CD8-positive, alpha-beta T cell (primary cell): ENCODE measurements at places on chromosomes 16 and 17.

DNA sequence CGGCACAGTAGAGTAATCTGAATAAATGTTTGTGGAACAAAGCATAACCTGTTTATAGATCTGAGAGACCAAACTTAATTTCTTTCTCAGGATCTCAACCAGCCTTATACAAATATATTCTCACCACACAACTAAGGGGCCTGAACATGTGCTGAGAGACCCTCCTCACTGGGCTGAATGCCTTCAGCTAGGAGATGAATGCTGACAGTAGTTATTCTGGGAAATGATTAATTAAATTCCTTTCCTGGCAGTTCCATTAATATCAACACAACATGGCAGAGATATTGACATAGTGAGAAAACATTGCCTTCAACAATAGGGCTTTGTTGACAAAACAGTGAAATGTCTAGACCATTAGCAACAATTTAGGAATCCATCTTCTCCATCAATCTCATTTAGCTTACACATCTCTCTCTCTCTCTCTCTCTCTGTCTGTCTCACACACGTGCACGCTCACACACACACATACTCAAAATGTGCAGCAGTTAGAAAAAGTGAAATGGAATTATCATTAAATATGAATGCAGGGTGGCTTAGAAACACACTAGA is 780.8 kb upstream of the CDH8 start:
- no peak for DNase-seq

- no peak for DNase-seq
Observed at GRCh38 chr16:4580250-4580649, 24.1 kb downstream of the C16orf96 start.

DNA sequence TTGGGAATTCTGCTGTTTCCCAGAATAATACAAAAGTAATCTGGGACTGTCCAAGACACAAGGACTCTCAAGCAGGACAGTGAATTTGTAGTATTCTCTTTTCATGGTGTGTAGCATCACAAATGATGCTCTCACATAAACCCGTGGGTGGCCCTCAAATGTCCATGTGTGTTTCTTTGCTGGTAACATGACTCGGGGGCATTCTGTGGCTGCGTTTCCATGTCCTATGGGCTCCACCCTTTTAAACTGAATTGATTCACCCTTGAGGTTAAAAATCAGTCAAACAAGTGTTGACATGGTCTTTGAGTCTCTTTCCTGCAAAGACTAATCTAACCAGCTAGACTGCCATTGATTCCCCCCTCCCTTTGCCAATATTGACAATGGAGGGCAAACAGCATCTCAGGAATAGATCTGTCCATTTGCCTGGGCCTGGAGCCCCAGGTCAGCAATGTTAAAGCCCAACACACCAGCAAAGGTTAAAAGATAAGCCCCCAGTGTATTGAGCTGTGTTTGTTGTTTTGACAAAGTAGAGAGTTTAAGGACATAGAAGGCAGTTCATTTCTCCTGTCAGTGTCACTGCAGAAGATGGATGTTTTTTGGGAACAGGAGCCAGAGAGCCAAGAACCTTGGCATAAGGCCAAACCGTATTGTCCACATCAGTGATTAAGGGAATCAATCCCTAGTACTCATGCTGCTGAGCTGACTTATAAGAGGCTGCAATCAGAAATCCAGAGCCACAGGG is 117.1 kb upstream of the COX10 start:
- DNase-seq = no peak

DNA sequence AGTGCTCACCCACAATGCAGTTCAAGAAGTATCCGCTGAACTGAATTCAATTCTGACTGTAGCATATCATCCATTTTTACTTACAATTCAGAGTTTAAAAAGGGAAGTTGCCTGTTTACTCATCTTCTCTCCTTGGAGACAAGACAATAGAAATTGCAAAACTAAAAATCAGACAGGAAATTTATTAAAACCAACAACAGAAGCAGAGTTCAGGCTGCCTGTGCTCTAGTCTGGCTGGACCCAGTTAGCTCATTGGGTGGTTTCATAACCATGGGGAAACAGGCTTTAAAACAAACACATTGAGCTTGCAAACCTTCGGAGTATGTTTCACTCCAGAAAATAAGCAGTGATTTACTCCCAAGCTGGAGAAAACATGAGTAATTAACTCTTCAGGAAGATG is 321.4 kb downstream of the GRIN2A start:
- DNase-seq = no peak

- no peak for DNase-seq
Observed at GRCh38 chr17:67801626-67802175, 23.6 kb upstream of the BPTF start.

DNA sequence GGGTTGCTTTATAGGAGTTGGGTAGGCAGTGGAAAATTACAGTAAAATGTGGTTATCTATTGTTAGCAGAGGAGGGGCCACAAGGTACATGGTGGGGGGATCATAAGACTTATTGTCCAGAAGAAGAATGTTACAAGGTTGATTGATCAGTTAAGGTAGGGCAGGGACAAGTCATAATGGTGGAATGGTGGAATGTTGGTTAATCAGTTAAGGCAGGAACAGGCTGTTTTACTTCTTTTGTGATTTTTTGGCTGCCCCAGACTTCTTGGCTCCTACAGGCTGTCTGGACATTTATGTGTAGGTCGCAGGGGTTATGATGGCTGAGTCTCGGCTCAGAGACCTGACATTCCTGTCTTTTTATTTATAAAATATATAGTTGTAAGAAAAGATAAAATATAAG is 2277.1 kb downstream of the TP53TG3F start:
- no peak for DNase-seq

DNA sequence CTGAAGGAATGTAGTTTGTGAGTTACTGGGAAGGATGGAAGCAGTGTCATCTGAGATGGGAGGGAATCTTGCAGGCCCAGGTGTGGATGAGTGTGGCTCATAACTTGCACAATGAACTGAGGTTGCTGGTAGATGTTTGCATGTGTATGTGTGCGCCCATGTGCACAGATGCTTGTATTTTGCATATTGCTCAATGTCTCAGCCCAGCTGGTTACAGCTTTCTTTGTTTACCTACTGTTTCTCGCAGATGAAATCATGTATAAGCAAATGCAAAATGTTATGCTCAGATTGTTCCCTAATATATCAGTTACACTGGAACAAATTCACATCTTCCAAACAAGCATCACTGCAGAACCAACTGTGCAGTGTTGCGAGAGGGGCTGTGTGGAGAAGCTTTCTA is 452.2 kb upstream of the EEF2KMT start:
- no peak for DNase-seq

- no peak for DNase-seq
Observed at GRCh38 chr16:63568164-63568563, 1531.9 kb upstream of the CDH8 start.

GRCh38 chr16:22317625-22318024 is 20.4 kb downstream of the POLR3E start:
- DNase-seq = no peak

- peak; percentile 60 for DNase-seq
Observed at GRCh38 chr17:28901866-28902818, 737 bp downstream of the DHRS13 start.

DNA sequence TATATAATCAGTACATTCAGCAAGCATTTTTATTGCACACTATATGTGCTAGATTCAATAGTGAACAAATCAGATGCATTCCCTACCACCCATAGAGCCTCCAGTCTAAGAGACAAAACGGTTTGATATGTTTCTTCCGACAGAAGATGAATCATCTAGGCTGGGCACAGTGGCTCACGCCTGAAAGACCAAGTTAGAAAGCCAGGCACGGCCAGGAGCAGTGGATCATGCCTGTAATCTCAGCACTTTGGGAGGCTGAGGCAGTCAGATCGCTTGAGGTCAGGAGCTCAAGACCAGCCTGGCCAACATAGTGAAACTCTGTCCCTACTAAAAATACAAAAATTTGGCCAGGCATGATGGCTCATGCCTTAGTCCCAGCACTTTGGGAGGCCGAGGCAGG is 18.3 kb upstream of the COPRS start:
- DNase-seq = no peak

- DNase-seq = no peak
Observed at GRCh38 chr16:22732400-22732799, 81.6 kb upstream of the HS3ST2 start.

- DNase-seq = no peak
Observed at GRCh38 chr17:20262226-20263114, 204.9 kb downstream of the LGALS9B start.

DNA sequence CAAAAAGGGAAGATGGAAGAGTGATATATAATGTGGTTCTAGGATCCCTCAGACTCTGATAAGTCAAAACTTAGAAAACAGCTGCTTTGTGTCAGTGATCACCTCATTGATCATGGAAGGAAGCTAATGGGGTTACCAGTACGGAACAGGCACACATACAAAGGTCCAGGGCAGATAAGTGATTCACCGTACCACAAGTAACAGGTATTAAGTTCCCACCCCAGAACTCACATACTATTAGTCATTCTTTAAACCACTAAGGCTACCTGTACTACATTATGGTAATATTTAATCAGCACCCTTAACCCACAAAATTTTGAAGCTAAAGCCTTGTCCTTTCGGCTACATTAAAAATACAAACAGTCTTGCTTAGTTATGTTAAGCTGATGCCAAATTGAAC is 17.4 kb downstream of the RNF43 start:
- no peak for DNase-seq

GRCh38 chr16:10921536-10922327 is 20.5 kb downstream of the DEXI start:
- DNase-seq = no peak
